ENCODE measurements at places on chromosomes 1 and 21. TPM values are rescaled to one million over a fixed set of nuclear protein-coding genes. Genes with fewer than 3 reads are reported as not detected.

DNA sequence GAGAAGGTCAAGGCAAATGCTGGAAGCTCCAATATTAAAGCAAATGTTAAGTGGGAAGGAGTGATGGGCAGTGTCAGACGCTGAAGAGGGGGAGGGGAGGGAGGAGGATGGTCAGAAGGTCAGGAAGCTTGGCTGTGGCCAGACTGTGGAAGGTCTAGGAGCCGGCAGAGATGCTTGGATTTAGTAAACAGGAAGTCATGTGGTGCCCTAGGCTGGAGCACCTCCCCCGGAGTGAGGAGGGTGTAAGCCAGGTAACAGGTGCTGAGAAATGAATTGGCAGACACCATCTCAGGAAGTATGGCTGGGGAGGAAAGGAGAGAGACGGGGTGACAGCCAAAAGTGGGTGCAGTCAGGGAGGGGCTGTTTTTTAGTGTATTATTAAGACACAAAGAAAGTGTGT, 17.7 kb downstream of the CSMD2 start:
- DNase-seq, result no peak

DNA sequence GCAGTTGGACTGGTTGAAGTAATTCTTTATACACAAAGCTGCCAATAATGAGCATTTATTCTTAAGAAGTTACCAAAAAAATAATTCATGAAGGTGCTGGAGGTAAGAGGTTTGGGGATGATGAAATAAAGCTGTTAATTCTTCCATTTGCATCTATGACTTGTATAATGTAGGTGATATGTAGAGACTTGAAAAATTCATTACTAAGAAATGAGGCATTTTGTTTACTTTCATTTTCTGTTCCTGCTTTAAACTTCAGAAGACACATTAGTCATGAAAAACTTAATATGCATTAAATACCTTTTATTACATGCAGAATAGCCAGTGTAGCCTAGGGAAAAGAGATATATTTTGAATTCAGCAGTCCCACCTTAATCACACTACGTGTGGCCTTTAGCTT, 214.2 kb downstream of the SLC44A5 start:
- no peak for DNase-seq

- DNase-seq, result no peak
Measured at GRCh38 chr1:234397732-234398131, 24.5 kb downstream of the COA6 start.

- DNase-seq, result no peak
Measured at GRCh38 chr1:45658171-45658570, 28.2 kb downstream of the GPBP1L1 start.

- no peak for DNase-seq
Measured at GRCh38 chr1:211781260-211781659, 49.3 kb downstream of the LPGAT1 start.

- DNase-seq, result peak; percentile 32
Measured at GRCh38 chr1:235105051-235106043, 23.3 kb downstream of the TOMM20 start.

- peak; percentile 95 for DNase-seq
Measured at GRCh38 chr1:234755449-234755863, 145.5 kb upstream of the IRF2BP2 start.

DNA sequence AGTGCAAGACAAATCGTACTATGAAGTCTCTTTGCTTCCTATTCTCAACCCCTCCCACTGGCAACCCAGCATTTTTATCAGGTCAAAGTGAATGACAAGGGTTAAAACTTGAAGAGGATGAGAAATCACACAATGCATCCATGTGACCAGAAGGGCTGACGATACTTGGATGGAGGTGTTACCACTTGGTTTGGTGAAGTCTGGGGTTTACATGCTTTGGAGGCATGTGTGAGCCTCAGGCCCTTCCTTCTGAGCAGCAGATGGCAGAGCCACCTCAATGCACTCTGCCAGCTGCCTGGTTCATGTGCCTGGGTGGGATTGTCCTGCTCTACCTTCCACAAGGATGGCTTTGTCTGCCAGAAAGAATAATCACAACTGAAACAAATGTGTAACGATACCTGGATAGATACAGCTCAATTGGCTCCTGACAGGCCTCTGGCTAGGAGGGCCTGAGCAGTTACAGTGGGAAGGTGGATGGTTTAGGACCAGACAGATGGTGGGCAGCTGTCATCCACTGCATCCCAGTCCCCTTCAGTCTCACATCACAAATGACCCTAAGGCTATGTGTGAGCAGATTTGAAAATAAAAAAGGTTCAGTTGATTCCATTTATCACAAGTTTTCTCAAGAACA, 51.5 kb upstream of the CNIH3 start:
- DNase-seq, result no peak

- DNase-seq, result peak; percentile 48
Measured at GRCh38 chr1:43530483-43531106, at the start of gene PTPRF. Gene PTPRF, plus strand, starts transcription at chr1:43530883. Its CDS starts 14,193 bp downstream, at chr1:43545076.

Gene HES2
- not detected for total RNA-seq

Gene TRIM45
- total RNA-seq, result 1.7 TPM

Gene FAM177B
- not detected for total RNA-seq

Gene CHODL
- total RNA-seq, result under 0.01 TPM

Gene SDHC
- 36.1 TPM for total RNA-seq

Measured in IMR-90 (cell line).